Purkinje cell (primary cell): ENCODE measurements at places on chromosomes 2 and 18. TPM values are rescaled to one million over a fixed set of nuclear protein-coding genes. Genes with fewer than 3 reads are reported as not detected.

MAPK4 gene
- 4.3 and 5.9 TPM in 2 replicates for polyA plus RNA-seq

SPC25 gene
- polyA plus RNA-seq: 3.7 and 7.0 TPM in 2 replicates

IL1R1 gene
- polyA plus RNA-seq: 0.35 and 0.55 TPM in 2 replicates

SERPINB5 gene
- polyA plus RNA-seq: not detected in 2 replicates

UBE2E3 gene
- 59.5 and 89.5 TPM in 2 replicates for polyA plus RNA-seq

USP34 gene
- 76.0 and 77.9 TPM in 2 replicates for polyA plus RNA-seq

HRH4 gene
- polyA plus RNA-seq: not detected in 2 replicates

IL37 gene
- polyA plus RNA-seq: not detected in 2 replicates

ICOS gene
- polyA plus RNA-seq: not detected in 2 replicates

CNDP1 gene
- polyA plus RNA-seq: 2.3 and 4.6 TPM in 2 replicates

CD226 gene
- 0.10 and 1.2 TPM in 2 replicates for polyA plus RNA-seq

SRD5A2 gene
- polyA plus RNA-seq: not detected in 2 replicates

SMYD5 gene
- polyA plus RNA-seq: 4.4 and 5.0 TPM in 2 replicates

ITPRID2 gene
- polyA plus RNA-seq: 21.9 and 29.7 TPM in 2 replicates
